ENCODE measurements at places on chromosomes 3 and 15. TPM values are rescaled to one million over a fixed set of nuclear protein-coding genes. Genes with fewer than 3 reads are reported as not detected.

Gene EPHB1
- total RNA-seq: 0.75 TPM

Gene POU1F1
- not detected for total RNA-seq

Gene TJP1
- 93.1 TPM for total RNA-seq

Gene PPM1L
- total RNA-seq: 30.4 TPM

Gene ZNF774
- total RNA-seq: 0.36 TPM

Gene CMTM6
- 73.3 TPM for total RNA-seq

Gene AADACL2
- total RNA-seq: not detected

Gene CELSR3
- 1.2 TPM for total RNA-seq

Gene MEIS2
- total RNA-seq: 87.5 TPM

Gene CELF6
- total RNA-seq: 4.9 TPM

Gene SNX1
- 121 TPM for total RNA-seq

Gene ADAMTS7
- total RNA-seq: 6.5 TPM

Gene TRPM1
- total RNA-seq: 1.8 TPM

Gene AEN
- total RNA-seq: 60.2 TPM

Gene SHQ1
- total RNA-seq: 11.5 TPM

- no peak for DNase-seq
These were observed 513.3 kb upstream of the CFAP20DC start for GRCh38 chr3:59563072-59563605.

GRCh38 chr15:100784493-100785180, 95.0 kb upstream of the ALDH1A3 start:
- DNase-seq: no peak

GRCh38 chr3:128001576-128001975, 50.7 kb upstream of the SEC61A1 start:
- no peak for DNase-seq

- DNase-seq: no peak
These were observed 3.7 kb downstream of the HHATL start for GRCh38 chr3:42698911-42699230.

GRCh38 chr3:21620511-21621155, 130.4 kb downstream of the ZNF385D start:
- no peak for DNase-seq

GRCh38 chr3:170689296-170689829, 103.5 kb upstream of the SLC7A14 start:
- DNase-seq: no peak

DNA sequence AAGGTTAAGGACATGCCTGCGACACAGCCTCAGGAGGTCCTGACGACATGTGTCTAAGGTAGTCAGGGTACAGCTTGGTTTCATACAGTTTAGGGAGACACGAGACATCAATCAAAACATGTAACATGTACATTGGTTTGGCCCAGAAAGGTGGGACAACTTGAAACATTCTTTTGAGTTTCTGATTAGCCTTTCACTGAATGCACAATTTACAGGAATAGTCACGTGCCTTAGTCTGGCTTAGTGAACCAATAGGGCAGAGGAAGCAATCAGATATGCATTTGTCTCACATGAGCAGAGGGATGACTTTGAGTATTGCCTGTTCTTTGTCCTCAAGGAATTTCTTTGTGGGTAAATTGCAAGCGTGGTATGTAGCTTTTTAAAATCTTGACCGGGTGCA, 24.5 kb upstream of the HDAC11 start:
- no peak for DNase-seq

GRCh38 chr15:70650567-70651302, 112.6 kb downstream of the UACA start:
- no peak for DNase-seq

- no peak for DNase-seq
These were observed 5.7 kb downstream of the VGLL4 start for GRCh38 chr3:11637901-11638458.

GRCh38 chr3:2921903-2922302, 188.3 kb downstream of the IL5RA start:
- no peak for DNase-seq

DNA sequence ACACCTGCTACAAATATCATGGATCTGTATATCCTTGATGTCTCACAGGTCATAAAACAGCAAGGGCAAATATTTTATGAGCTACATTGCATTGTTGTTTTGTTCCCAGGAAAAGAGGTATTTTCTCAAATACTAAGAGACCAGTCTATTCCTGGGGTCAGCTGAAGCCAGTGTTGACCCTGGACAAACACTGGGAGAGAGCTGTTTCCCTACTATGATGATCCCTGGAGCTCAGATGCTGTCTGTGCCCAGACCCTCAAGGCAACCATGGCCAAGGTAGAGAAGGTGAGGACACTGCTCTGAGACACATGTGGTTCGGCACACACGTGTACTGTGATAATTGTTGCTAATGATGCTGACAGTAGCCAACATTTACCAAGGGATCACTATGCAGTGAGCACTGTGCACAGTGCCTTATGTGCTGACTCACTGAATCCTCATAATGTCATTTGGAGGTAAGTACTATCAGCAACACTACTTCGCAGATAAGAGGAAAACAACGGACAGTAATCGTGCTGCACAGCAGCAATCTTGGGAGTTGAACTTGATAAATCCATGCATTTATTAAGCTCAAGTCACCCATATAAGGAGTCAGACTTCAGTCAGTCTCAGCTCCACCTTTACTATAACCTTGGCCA, 943.6 kb downstream of the FHIT start:
- no peak for DNase-seq

DNA sequence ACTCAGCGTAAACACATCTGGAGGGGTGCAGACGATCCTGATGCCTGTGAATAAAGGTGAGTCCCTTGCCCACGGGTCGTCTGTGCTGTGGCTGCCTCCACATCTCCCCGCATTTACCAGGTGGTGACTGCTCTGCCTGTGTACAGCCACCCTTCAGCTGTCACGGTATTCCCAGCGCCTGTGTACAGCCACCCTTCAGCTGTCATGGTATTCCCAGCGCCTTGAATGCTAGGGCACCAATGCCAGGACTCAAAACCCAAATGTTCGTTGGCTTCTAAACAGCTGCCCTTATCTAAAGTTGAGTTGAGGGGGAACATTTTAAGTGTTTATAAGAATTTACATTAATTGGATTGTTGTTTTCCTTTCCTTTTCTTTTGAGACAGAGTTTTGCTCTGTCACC, 27.4 kb downstream of the MAP6D1 start:
- DNase-seq: no peak

DNA sequence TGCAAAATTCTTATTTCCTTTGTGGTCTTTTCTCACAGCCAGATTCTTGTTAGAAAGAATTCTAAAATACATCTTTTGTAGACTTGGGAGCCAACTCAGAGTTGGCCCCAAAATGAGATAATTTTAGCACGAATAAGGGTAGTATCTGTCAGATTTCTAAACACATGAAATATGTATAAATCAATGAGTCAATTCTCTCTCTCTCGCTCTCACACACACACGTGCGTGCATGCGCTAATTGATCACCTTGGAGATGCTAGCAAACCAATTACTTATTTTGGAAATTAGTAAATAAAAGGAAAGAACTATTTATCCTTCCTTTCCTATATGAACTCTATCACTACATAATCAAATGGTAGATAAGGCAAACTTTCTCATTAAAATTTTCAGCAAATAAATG, 32.9 kb upstream of the PIK3R4 start:
- DNase-seq: no peak

DNA sequence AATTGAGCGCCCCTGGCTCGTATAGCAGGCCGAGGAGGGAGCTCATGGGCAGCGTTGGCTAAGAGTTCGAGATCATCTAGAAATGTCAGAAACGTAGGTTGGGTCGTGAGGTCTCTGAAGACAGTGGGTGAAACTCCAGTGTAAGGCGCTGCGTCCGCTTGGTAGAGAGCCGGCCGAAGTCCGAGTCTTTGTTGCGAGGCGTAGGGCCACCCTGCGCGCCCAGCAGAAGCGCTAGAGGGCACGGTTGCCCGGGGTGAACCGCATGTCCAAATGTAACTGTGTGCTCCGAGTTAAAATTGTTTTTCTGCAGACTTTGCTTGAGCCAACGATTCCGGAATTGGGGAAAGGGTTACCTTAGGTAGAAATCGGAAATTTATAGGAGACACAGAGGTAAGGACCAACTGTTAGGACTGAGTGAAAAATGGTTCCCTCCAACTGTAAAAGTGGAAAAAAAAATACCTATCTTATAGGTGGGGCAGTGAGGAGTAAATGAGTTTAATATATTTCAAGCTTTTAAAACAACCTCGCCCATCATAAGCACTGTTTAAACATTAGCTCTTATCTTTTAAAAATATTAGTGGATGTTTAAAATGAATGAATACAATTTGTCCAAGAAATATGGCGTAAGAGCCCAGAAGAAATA, 993 bp upstream of the SIAH2 start:
- DNase-seq: peak; percentile 35

- no peak for DNase-seq
These were observed 84.8 kb downstream of the SMAD3 start for GRCh38 chr15:67150023-67150860.

DNA sequence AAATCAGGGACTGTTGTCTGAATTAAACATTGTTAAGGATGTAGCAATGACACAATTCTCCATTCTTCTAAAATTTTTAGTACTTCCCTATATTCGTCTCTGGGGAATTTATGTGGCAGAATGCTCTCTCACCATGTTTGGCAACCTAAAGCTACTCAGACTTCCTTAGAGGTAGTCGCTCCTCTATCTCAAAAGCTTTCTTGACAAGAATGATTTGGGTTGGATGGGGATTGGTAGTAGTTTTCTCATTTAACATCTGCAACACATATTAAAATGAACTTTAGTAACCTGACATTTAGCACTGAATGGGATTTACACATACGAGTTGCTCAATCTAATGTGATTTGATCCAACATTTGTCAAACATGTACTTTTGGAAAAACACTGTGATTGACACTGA, 233.3 kb downstream of the RBMS3 start:
- no peak for DNase-seq

- DNase-seq: no peak
These were observed 928 bp downstream of the ANKRD34C start for GRCh38 chr15:79283252-79284048.

DNA sequence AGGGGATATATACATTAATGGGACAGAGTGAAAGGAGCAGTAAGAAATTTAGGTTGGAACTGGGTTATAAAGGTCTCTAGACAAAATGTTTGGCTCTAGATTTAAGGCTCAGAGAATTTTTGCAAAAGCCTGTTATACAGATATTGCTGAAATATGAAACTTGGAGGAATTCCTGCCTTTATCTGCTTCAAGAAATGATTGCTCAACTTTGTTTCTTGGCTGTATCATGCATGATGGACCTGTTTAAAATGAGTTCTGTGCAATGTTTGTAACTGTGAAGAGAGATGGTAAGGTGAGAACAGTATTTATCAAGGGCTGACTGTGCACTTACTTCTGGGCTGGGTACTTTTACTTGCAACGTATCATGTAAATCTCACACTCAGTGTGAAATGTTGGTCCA, 3.3 kb downstream of the CRYBG3 start:
- DNase-seq: no peak

- DNase-seq: no peak
These were observed 248.9 kb downstream of the SLCO3A1 start for GRCh38 chr15:92102395-92102755.

- no peak for DNase-seq
These were observed 172.2 kb downstream of the LPP start for GRCh38 chr3:188326111-188326510.

DNA sequence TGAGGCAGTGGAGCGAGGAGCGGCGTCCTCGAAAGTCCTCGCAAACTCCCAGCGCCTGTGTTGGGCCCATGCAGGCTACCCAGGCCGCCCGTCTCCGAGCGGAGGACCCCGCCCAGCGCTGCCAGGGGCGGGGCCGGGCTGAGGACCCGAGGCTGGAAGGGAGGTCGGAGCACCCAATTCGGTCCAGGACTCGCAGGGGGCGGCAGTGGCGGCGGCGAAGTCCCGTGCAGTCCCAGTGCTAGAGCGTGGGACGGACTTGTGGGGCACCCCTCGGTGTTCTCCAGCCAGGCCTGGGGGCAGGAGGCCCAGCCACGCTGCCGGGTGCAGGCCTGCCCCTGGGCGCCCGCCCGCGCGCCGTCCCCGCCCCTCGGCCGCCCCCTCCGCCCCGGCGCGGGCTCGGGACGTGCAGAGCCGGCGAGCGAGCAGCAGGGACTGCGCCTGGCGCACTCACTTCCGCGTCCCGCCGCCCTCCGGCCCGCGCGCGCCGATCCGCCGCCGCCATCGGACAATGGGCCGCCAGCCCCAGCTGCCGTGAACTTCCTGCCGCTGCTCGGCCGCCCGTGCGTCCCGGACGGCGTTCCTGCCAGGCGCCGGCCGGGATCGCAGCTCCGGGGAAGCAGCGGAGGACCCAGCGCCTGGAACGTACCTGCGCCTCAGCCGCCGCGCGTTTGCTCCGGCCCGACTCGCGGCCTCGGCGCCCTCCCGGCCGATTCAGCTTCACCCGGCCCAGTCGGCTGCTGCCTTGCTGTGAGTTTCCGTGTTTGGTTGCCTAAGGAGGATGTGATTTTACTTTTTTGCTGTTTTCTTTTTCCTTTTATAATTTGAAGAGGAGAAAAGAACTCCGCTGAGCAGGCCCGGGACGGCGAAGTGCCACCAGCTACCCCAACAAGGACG, 596 bp upstream of the LIMD1 start:
- DNase-seq: no peak

DNA sequence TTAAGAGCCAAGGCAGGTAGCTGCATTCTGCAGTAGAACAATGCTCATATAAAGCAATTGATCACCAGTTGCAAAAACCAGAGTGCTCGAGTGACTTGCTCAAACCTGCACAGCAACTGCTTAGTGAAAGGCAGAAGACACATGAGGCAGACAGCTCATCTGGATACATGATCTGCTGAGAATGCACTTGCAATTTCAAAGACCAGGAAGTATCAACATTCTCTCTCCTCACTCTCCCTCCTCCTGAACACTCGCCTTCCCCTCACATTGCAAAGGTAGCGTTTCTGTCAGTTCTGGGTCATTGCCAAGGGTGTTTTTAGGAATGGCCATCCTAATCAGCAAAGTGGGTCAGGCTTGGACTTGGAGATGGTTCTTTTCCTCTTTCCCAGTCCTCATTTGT, 61.0 kb downstream of the BFSP2 start:
- DNase-seq: no peak

GRCh38 chr3:31533169-31534064, 692 bp downstream of the STT3B start:
- no peak for DNase-seq

DNA sequence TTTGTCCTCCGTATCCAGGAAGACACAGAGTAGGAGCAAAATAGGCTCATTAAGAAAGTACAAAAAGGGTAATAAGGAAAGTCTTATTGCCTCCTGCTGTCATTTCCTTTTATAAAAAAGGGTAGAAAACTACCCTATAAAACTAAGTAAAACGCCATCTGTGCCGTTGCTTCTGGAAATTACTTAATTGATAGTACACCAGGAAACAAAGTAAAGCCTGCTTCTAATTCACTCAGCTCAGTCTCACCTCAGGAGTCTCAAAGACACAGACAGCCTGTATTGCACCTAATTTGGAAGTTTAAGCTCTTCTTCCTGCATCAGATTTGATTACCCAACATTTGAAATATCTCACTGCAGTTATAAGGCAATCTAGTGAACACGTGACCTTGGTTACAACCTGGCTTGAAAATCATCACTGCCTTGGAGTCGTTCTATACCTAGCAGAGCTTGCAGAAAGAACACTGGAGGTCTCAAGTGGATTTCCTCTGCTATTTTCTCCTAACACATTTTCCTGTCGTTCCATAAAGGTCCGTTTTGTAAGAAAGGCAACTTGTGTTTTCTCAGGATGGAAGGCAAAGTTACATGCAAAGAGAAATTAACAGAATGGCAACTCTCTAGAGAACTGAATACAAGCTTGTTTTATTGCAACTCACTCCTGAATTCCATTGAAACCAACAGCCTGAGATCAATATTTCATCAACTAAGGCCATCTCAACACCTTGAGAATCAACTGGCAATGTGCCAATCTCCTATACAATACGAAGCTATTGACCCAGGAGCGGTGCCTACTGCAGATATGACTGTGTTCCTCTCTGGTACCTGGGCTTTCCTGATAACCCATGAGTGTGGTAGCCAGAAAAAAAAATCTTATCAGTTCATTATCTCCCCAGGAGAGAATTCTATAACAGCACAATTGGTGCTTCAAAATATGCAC, 203.3 kb upstream of the LMCD1 start:
- no peak for DNase-seq
